ENCODE measurements at places on chromosomes 4 and X.

- DNase-seq: no peak
These were observed 14.1 kb downstream of the INPP4B start for GRCh38 chr4:142832022-142832421.

DNA sequence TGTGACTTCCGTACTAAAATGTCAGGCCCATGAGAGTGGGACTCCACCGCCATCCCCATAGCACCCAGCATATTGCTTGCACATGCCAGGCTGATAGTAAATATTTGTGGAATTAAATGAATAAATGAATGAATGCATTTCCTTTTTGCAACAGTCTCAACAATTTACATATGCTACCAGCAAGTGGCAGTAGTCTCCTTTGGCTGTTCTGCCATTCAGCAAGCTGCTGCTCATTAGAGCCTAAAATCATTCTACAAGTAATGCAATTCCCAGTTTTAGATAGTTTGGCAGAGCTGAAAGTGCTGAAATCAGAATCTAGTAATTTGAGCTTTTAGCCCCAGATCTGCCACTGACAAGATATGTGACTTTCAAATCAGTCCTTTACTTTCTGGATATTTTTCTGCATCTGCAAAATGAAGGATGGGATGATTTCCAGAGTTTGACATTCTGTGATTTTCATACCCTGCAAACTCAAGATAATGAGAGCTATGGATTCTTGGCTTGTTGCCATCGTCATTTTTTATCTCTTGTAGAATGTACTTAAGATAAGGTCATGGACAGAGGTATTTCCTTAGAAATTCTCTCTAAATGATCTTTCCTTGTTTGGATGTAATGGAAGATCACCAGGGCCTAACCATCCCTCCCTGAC lies 35.7 kb upstream of the INTS6L start:
- peak; percentile 0 for DNase-seq

DNA sequence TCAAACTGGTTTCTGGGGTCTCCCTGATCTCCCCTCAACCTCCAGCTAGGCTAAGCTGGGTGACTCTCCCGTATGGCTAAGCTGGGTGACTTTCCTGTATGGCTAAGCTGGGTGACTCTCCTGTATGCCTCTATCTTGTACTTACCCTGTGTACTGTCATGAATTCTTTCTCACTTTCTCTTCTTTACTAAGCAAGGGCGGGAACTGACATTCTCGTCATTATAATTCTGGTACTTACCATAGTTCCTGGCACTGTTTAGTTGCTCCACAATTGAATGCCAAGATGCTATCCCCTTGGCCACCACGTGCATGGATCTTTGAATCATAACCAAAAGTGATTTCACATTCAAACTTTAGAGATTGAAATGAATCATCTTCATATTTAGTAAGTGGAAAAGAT lies 8.8 kb downstream of the INTU start:
- no peak for DNase-seq

DNA sequence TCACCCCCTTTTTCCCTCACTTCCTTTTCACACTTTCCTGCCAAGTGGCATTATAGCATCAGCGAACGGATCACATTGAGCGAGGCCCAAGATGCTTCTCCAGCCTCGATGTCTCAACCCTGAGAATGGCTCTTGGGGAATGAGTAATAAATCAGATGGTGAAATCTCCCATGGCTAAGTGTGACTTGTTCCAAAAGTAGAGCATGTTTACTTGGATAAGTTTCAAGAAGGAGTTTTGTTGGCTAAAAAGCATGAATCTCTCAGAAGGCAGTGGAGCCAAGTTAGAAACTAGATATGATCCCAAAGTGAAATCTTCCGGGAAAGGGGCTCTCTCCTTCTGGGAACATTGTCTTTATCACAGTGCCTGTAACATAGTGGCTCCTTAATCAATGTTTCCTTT lies 316.3 kb downstream of the CAMK2D start:
- no peak for DNase-seq

DNA sequence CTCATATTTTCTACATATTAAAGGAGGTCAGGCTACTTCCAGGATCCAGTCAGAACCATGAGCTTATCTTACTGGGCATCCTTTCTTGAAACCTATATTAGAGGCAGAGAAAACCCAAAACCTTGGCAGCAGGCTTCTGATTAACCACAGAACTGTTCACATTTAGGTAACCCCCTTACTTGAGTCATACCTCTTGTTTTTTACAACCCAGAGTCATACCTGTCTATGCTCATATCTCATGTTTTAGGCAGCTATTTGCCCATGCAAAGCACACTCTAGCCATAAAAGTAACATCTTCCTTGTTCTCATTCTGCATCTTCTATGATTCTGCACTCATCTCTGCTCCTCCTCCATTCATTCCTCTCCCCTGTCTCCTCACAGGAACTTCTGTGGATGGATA lies 138.0 kb upstream of the SMIM31 start:
- DNase-seq: no peak

DNA sequence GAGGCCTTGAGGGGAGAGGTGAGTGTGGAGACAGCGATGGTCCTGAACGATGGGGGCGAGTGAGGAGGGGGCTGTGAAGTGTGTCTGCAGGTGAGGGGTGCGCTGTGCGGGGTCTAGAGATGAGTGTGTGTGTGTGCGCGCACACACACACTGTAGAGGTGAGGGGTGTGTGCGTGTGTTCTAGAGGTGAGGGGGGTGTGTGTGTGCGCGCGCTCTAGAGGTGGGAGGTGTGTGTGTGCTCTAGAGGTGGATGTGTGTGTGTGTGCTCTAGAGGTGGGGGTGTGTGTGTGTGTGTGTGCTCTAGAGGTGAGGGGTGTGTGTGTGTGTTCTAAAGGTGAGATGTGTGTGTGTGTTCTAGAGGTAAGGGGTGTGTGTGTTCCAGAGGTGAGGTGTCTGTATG lies 574 bp downstream of the BST1 start:
- DNase-seq: no peak

DNA sequence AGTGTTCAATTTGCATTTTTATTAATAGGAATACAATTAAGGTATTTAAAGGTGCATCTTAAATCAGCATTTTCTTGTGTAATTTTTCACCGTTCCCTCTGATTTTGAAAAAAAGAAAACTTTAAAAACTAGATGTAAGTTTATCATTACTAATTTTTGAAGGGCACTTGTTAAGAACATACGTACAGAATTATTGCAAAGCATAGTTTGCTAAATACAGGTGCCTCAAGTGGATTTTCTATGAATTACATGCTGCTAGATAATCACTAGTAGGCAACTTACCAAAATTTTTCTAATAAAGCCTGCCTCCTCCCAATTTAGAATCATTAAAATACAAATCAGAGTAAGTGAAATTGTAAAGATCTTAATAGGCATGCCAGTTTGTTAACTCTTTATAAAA lies 8.5 kb downstream of the CNKSR2 start:
- DNase-seq: no peak

DNA sequence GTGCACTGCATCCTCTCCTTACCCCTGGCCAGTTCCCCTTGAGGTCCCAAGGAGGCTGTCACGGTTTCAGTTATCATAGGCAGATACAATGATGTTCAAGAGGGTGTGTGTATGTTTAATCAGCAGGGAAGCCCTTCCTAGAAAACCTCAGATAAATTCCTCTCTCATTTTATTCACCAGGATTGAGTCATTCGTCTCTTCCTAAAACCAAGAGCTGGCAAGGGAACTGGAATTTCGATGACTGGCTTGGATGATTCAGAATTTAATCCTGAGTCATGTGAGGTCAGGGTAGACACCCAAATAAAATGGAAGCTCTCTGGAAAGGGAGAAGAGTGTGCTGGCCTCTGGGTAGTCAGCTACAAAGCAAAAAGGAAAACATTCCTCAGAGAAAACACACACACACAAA lies 106.2 kb upstream of the RAPGEF2 start:
- DNase-seq: no peak

- DNase-seq: no peak
These were observed 775 bp downstream of the AMOT start for GRCh38 chrX:112839856-112840255.

GRCh38 chr4:87243426-87244053 lies 23.1 kb upstream of the KLHL8 start:
- DNase-seq: no peak

DNA sequence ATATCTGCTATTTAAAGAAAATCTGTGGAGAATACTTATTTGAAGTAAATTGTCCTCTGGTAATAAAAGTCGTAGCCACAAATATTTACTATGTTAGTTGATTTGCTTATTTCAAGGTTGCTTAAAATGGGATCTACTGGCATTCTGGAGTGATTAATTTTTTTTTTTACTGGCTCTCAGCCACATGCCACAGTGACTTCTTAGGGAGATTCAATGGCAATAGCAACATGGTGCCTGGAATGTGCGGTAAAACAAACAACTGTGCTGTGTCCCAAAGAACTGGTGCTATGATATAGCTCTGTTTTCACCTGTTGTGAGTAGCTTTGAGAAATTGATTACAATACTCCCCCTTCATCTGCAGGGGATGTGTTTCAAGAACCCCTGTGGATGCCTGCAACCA lies 324.3 kb downstream of the GPAT3 start:
- DNase-seq: no peak

DNA sequence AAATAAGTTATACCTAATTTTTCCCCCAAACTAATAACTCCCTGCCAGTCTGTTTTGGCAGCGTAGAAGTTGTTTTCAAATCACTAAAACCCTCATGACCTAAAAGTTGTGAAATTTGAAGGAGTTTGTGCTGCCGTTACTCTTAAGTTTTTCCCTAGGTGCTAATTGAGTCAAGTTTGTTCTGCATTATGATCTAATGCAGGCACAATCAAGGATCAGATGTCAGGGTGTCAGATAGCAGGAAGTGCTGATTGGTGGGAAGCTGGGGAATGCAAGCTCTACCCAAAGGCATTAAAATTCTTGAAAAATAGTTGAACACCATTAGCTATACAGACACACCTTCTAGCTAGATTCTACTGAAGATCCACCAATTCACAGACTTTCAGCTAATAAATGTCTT lies 51.9 kb downstream of the ARX start:
- DNase-seq: no peak

DNA sequence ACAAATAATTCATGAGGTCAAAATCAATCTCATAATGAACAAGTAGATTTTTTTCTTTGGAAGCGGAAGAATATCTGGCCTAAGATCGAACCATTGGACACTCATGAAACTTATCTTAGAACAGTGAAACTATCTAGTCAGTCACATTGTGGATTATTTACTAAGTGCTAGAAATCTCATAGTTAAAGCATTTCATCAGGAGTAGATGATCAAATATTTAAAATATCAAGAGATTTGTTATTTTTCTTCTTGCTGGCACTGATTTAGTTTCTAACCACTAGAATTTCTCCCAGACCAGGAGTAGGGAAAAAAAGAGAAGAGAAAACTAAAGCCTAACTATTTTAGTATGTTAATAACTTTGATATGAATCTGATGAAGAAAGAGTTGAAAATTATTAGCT lies 105.5 kb downstream of the SHROOM3 start:
- no peak for DNase-seq

DNA sequence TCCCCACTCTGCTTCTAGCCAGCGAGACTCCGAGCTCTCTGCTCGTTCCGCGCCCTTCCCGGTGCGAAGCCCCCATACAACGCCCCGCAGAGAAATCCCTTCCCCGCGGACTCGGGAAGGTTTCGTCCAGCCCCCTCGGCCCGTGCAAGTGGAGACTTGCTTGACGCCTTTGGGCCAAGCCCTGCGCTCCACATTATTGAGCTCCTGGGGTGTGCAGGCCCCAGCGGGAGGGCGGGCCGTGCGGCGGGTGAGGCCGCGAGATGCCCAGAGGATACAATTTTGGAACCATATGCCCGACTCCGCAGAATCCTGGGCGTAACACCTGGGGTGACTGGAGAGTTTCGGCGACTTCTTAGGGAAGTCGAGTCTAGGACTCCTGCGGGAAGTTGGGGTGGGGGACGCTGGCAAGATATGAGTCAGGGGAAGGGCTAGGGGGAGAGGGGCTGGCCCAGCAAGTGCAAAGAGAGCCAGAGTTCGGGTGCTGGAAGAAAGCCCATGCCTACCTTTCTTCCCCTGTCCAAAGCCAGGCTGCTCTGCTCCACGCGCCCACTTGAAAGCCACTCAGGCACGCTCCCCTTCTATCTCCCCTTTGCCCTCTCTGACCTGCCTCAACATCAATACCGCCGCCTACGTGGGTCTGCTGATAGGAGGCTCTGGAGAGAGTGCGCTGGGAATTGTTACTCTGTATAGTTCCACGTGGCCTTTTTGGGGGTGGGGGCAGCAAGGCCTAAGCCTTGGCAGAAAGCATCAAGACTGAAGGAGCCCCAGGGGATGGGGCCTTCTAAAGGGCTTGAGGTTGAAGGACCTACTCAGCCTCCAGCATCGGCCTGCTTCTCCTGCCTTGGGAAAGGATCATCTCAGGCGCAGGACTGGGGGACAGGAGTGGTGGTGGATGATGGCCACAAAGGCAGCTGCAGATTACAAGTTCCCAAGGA lies 1.2 kb upstream of the ELF4 start:
- DNase-seq: no peak

DNA sequence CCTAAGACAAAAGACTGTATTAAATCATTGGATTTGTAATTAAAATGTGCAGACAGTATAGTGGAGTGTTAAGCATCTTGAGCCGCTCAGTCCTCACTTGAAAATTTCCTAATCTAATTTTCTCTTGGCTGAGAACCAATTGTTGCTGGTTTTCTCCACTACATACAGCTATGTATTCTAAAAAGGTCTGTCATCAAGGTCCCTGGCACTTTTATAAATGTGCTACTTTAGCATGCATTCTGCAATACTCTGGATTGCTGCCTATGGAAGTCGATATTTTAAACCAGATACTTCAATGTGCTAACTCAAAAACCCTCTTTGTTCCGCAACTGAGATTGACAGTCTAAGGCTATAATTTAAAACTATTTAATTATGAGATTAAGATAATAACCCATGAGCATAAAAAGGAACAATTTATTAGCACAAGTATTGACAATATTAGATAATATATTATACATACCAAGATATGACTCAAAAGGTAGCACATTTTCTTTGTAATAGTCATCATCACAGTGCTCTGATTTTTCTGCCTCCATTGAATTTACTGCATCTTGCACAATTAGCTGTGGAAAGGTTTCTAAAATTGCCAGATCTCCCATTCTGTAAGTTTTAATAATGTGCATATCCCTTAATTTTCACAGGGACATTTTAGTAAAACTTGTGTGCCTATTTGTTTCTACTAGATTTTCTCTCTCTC lies 815.1 kb downstream of the ADGRL3 start:
- no peak for DNase-seq

GRCh38 chr4:184983672-184984356 lies 34.5 kb upstream of the HELT start:
- DNase-seq: peak; percentile 43

DNA sequence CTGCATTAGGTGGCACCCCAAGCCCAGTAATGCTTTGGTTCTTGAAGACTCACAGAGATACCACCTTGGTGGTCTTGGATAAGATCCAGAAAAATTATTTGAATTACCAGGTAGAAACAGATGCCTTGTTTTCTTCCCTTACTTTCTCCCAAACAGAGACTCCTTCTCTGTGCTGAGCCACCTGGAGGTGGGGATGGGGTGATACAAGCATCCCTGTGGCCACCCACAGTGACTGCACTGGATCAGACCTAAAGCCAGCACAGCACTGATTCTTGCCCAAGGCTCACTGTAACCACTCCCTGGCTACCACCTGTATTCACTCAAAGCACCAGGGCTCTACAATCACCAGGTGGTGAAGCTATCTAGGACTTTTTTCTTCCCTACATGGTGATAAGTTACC lies 156.8 kb downstream of the TEX13A start:
- no peak for DNase-seq

- DNase-seq: no peak
These were observed 118.3 kb upstream of the ETNPPL start for GRCh38 chr4:108881190-108881589.
